ENCODE measurements at places on chromosomes 12 and 14. TPM values are rescaled to one million over a fixed set of nuclear protein-coding genes. Genes with fewer than 3 reads are reported as not detected.

GRCh38 chr12:126915309-126915708 lies 1351.7 kb upstream of the TMEM132C start:
- no peak overlapping the region for H3K27ac ChIP-seq
- peaks cover 4% of the 10 kb centered on the region for H3K27me3 ChIP-seq
- H3K4me1 ChIP-seq: no peaks in the 10 kb centered on the region
- no peak overlapping the region for H3K4me3 ChIP-seq
- H3K36me3 ChIP-seq: no peaks in the 10 kb centered on the region

- H3K36me3 ChIP-seq: no peaks in the 10 kb centered on the region
- no peak overlapping the region for H3K27ac ChIP-seq
- no peaks in the 10 kb centered on the region for H3K4me1 ChIP-seq
- H3K4me3 ChIP-seq: no peak overlapping the region
- H3K27me3 ChIP-seq: peaks cover 4% of the 10 kb centered on the region
- DNase-seq: no peak
Measured at GRCh38 chr12:131028587-131029338, 75.1 kb downstream of the ADGRD1 start.

DNA sequence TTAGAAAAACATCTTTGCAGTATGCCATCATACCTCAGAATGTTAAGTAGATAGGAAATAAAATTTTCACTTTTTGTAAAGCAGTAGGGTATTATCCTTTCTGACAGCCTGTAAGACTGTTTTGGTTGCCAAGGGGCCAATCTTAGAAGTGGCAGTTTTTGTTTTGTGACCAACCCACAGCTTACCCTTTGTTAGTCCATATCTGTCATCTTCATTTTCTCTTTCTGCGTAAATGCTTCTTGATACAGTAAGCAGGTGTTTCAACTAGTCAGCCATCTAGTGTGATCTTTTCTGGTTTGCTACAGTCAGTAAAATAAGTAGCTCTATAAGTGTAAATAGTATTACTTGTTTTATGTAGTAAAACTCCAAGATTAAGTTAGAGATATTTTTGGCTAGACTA lies 8.8 kb downstream of the PPM1A start:
- H3K27me3 ChIP-seq: no peaks in the 10 kb centered on the region
- peaks cover 1% of the 10 kb centered on the region for H3K36me3 ChIP-seq
- H3K27ac ChIP-seq: no peak overlapping the region
- DNase-seq: no peak
- H3K4me3 ChIP-seq: no peak overlapping the region

DNA sequence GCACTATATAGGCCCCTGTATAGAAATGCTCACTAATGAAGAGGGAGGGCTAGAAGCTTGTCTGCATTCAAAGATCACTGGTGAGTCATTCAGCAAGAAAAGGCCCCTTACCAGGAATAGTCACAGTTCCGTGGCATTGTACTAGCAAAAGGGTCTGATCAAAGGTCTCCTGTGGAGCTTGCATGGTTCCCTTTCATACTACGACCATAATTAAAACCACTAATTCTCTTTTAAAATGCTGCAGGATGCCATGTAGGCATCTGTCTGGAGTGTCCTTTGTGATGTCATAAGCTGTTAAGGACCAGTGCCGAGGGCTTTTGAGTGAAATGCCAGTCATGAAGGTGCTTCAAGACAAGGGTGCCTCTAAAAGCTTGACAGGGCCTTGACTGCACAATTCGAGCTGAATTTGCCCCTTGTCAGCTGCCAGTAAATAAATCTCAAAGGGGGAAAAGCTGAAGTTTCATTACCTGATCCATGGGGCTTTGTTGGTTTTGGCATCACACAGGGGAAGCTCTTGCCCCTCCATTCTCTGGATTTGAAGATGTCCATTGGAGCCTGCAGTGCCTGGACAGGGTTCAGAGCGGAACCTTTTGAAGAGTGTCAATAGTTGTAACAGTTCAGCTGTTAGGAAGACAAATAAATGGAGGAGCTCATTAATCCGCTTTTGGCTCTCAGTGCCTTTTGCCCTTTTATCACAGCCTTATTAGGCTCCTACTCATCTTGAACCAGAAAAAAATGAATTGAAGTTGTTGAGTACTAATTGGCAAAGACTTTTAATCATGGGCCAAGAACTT lies 69.1 kb downstream of the TMEM260 start:
- no peak overlapping the region for H3K27ac ChIP-seq
- H3K4me3 ChIP-seq: no peak overlapping the region
- no peaks in the 10 kb centered on the region for H3K27me3 ChIP-seq
- DNase-seq: no peak
- H3K36me3 ChIP-seq: peaks cover 2% of the 10 kb centered on the region
- no peaks in the 10 kb centered on the region for H3K4me1 ChIP-seq

GRCh38 chr14:106843951-106844483 lies 1317.6 kb downstream of the TMEM121 start:
- peak; percentile 50 for DNase-seq
- no peaks in the 10 kb centered on the region for H3K27me3 ChIP-seq
- H3K36me3 ChIP-seq: no peaks in the 10 kb centered on the region
- peak overlapping the region; percentile 47 for H3K27ac ChIP-seq
- H3K4me1 ChIP-seq: peaks cover 29% of the 10 kb centered on the region

GRCh38 chr14:101737414-101738339 lies 23.8 kb upstream of the PPP2R5C start:
- DNase-seq: peak; percentile 58
- no peaks in the 10 kb centered on the region for H3K27me3 ChIP-seq
- no peak overlapping the region for H3K27ac ChIP-seq
- H3K4me1 ChIP-seq: peaks cover 25% of the 10 kb centered on the region
- peaks cover 4% of the 10 kb centered on the region for H3K36me3 ChIP-seq

DNA sequence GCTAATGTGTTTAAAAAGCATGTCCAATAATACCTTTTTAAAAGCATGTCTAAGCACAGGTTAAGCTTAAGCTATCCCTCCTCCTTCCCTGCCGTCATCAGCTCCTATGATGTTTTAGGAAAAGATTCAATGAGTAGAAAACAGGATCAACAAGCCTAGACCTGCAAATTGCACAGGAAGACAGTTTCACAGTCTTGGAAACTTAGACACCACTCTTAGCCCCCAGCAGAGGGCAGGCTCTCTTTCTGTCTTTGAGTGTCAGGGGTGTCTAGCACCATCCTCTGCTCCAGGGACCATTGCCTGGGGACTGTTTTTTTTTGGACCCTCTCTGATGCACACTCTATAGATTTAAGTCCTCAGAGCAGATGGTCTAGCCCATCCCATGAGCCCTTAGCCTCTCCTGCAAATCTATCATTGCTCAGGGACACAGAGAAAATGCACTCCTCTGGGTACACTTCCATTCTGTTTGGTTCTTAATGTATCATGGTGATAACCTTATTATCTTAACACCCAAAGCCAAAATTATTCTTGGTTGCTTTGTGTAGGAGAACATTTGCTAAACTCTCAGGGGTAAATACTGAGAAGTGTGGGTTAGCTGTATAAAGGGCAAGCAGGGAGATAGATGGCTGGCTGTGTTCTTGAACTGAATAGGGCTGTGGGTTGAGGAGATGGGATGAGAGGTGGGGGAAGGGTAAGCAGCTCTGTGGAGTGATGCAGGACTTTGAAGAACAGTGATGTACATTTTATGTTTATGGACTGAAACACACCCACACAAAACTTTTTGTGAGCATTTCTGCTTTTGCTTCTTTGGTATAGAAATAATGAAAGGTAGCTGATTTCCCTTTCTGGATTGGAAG lies 259.9 kb upstream of the DDHD1 start:
- H3K27me3 ChIP-seq: no peaks in the 10 kb centered on the region
- no peak overlapping the region for H3K4me3 ChIP-seq
- H3K4me1 ChIP-seq: no peaks in the 10 kb centered on the region
- no peak overlapping the region for H3K27ac ChIP-seq
- H3K36me3 ChIP-seq: peaks cover 5% of the 10 kb centered on the region
- no peak for DNase-seq

DNA sequence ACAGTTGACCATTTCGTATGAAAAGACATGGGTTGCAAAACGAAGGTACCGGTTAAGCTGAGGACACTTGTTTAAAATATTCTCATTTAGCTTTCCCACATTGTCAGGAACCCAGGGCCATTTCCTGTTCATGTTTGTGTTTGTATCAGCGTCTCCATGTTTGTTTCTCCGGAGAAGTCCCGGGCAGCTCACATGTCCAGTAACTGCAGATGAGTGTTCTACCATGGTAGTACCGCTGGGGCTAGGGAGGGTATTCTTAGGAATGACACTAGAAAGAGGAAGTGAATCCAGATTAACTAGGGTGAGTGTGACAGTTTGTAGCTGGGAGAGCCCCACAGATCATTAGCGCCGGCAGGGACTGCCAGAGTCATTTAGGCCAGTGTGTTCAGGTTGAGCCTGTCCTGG lies 50.0 kb upstream of the EVL start:
- H3K4me1 ChIP-seq: peaks cover 7% of the 10 kb centered on the region
- H3K4me3 ChIP-seq: no peak overlapping the region
- no peak overlapping the region for H3K27ac ChIP-seq
- no peak for DNase-seq
- H3K36me3 ChIP-seq: no peaks in the 10 kb centered on the region

GRCh38 chr12:97321621-97322020 lies 141.0 kb upstream of the RMST start:
- no peaks in the 10 kb centered on the region for H3K4me1 ChIP-seq
- H3K27me3 ChIP-seq: peaks cover 9% of the 10 kb centered on the region
- H3K27ac ChIP-seq: no peak overlapping the region
- no peaks in the 10 kb centered on the region for H3K36me3 ChIP-seq
- no peak overlapping the region for H3K4me3 ChIP-seq

DNA sequence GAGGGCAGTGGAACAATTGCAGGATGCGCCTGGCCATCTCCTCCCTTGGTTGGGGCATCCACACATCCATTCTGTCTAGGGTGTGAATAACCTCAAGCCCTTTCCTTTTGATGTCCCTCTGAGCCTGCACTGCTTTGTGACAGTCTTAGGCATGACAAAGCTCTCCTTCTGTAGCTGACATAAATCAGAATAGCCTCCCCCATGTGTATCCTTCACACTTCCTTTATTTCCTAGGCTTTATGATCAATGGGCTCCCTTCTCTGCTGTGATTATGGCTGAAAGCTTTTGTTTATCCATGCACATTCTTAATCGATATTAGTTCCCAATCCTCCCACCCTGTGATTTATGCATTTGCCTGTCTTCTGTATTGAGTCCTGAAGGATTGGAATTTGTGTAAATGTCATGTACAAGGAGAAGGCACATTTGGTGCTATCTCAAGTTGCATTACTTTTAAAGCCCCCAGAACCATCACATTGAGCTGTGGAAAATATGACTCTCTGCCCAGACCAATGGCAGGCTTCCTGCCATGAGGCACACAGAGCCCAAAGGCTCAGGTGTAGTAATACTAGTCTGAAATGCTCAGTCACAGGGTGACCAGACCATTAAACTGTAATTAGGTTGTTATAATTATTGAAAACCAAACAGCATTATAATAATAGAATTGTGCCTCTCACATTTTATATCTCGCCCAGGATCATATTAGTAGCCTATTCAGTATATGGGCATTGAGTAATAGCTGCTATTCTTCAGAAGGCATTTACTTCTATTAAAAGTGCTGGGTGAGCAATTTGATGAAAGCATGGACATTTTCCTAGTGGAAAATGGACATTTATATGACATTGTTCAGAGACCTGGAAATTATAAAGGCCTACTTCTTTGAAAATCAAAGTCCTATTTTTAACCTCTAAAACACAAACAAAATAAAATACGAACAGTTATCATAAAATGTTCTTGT lies 14.0 kb downstream of the EMP1 start:
- peaks cover 13% of the 10 kb centered on the region for H3K36me3 ChIP-seq
- H3K4me1 ChIP-seq: peaks cover 68% of the 10 kb centered on the region
- no peak overlapping the region for H3K4me3 ChIP-seq
- peak overlapping the region; percentile 43 for H3K27ac ChIP-seq
- DNase-seq: no peak

The SELPLG gene
- total RNA-seq: 60.1 TPM

The CLEC9A gene
- not detected for total RNA-seq

The CD163 gene
- not detected for total RNA-seq

The DEPDC4 gene
- 2.4 TPM for total RNA-seq

The CLEC6A gene
- total RNA-seq: not detected
